Activated T-helper 1 cell treated with anti-CD3 and anti-CD28 coated beads, Interleukin-2, amount 50 U/mL, for 16 hours (primary cell): ENCODE measurements at places on chromosomes 5 and 9.
A peak's percentile ranks its signal among the peaks of the same experiment; 100 is the strongest.

- peak; percentile 18 for DNase-seq
These were observed 448 bp downstream of the RELL2 start for GRCh38 chr5:141637123-141637766.

DNA sequence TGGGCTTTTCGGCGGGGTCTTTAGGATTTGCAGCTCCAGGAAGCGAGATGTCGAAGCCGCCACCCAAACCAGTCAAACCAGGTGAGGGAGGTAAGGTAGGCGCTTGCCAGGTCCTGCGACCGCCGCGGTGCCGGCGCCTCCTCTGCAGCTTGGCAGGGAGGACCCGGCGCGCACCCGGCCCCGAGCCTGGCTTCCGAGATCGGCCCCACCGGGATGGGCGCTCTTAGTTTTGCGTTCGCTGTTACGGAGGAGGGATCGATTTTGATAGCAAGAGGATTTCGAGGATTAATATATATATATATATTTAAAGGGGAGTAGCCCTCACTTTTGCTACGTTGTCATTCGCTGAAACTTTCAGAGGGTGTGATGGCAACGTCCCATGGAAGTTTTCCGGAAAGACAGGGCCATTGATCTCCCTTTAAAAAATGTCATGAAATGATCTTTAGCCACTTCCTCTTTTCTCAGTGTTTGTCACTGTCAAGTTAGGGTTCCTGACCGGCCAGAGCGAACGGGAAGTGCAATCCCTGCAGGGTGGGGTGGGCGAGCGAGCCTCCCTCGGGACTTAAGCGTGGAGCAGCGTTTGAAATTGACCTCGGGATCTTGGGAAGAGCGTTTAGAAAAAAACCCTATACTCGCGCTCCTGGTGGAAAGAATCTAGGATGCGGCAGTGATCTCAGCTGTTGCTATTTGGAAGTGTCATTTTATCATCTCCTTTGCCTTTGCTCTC is 495 bp downstream of the OSTF1 start:
- DNase-seq = no peak

DNA sequence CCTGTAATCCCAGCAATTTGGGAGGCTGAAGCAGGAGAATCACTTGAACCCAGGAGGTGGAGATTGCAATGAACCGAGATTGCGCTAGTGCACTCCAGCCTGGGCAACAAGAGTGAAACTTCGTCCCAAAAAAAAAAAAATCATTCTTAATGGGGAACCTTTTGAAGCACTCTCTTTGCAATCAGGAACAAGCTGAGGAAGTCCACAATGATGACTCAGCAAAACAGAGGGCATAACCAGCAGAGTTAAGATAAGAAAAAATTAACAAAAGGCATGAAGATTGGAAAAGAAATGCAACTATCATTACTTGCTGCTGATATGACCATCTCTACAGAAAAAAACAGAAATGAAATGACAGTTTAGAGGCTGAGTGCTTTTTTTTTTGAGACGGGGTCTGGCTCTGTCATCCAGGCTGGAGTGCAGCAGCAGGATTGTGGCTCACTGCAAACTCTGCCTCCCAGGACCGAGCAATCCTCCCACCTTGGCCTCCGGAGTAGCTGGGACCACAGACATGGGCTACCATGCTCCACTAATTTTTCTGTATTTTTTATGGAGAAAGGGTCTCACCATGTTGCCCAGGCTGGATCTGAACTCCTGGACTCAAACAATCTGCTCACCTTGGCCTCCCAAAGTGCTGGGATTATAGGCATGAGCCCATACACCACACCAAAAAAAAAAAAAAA is 88.0 kb downstream of the FNBP1 start:
- DNase-seq = no peak

- no peak for DNase-seq
These were observed 30.8 kb downstream of the MTAP start for GRCh38 chr9:21833090-21833801.

- no peak for DNase-seq
These were observed 20.5 kb downstream of the SMIM15 start for GRCh38 chr5:61141801-61142200.

GRCh38 chr5:90997082-90997481 is 386.0 kb downstream of the ARRDC3 start:
- DNase-seq = no peak

- no peak for DNase-seq
These were observed 55.3 kb downstream of the BARX1 start for GRCh38 chr9:93899609-93900435.

GRCh38 chr9:4126184-4126865 is 173.5 kb downstream of the GLIS3 start:
- DNase-seq = no peak

DNA sequence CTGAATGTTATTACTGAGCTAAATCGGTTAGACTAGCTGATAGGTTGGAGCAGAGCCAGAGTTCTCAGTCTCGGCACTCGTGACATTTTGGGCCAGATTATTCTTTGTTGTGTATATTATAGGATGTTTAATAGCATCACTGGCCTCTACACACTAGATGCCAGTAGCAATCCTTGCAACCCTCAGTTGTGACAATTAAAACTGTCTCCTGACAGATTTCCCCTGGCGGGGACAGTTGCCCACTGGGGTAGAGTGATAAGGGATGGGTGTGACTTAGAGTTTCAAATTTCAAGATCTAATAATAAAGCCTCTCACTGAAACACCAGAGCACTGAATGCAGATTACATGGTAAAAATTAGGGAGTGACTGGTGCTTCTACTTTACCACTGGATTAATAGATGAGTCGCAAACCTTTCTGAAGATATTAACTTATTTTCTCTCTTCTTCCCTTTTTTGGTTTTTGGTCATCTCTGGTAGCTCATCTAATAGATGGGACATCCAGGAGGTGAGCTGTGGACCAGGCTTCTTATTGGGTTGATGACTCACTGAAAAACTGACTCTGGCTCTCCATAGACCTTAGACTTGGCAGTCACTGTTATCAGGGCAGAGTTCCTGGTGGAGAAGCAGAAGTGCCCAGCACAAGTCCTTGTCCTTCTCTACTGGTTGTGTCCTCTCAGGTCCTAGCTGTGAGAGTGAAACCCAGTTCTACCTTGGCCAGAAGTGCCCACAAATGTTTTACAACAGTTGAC is 150.3 kb downstream of the UNC13B start:
- no peak for DNase-seq

DNA sequence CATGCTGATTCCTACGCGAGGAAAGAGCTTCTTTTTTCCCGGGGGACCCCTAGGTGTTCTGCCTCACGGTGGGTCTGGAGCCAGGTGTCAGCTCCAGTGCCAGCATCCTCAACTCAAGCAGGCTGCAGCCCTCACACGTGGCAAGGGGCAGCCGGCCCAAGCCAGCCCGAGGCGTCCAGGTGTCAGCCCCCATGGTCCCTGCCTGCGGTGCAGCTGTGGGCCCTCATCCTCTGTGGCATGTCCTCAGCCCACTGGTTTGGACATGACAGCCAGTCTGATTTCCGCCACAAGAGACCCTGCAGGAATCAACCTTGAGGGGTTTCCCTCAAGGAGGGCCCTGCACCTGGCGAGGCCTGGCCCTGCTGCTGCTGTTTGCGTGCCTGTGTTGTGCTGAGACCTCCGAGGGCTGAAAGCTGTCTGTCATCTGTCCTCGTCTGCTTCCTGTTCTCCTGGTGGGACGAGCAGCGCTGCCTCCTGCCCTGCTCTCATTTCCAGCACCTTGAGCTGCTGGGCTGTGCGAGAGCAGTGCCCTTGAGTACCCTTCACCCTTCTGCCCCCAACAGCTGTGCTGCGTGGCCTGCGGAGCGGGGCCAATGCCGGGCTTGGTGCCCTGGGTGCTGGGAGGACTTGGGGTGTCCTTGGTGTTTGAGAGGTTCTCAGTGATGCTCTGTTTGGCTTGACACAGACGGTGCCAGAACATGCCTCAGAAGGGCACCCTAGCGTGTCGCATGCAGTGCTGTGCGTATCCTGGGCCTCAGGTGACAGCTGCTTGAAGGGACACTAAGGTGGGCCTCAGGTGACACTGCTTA is 137.6 kb downstream of the CACNA1B start:
- DNase-seq = no peak

- no peak for DNase-seq
These were observed 83.4 kb downstream of the LIFR start for GRCh38 chr5:38473008-38473407.
